ENCODE measurements at places on chromosomes 4 and X.

DNA sequence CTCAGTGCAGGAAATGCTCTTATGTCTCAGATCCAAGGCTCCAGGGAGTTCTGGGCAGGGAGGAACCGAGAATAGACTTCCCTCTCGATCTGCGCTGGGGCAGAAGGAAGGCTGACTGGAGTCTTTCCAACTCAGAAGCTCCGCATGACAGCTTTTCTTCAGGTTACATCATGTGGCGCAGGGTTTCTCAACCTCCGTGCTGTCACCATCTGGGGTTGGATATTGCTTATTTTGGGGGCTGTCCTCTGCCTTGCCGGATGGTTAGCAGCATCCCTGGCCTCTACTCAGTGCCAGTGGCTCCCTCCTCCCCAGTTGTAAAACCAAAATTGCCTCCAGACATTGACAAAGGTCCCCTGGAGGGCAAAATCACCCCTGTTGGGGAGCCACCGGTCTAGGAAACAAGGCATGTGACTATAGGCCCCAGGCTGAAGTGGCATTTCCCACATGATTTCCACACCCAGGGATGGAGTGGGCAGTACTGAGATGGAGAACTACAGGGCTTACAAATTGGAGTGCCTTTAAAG, 21.4 kb downstream of the REELD1 start:
- no peak for DNase-seq

- DNase-seq: no peak
Observed at GRCh38 chr4:95288552-95288951, 260.2 kb downstream of the UNC5C start.

- peak; percentile 18 for DNase-seq
Observed at GRCh38 chrX:12308420-12308819, 170.1 kb downstream of the FRMPD4 start.

GRCh38 chr4:126853715-126854114, 779.0 kb upstream of the INTU start:
- no peak for DNase-seq

Measured in ELF-1 (cell line).